Glutamatergic neuron (in vitro differentiated cells): ENCODE measurements at places on chromosomes 6 and 20. TPM values are rescaled to one million over a fixed set of nuclear protein-coding genes. Genes with fewer than 3 reads are reported as not detected.

GRCh38 chr6:8627085-8627861, 191.9 kb upstream of the SLC35B3 start:
- DNase-seq, result no peak

- no peak for DNase-seq
Observed at GRCh38 chr6:34213772-34214171, 22.9 kb upstream of the HMGA1 start.

DNA sequence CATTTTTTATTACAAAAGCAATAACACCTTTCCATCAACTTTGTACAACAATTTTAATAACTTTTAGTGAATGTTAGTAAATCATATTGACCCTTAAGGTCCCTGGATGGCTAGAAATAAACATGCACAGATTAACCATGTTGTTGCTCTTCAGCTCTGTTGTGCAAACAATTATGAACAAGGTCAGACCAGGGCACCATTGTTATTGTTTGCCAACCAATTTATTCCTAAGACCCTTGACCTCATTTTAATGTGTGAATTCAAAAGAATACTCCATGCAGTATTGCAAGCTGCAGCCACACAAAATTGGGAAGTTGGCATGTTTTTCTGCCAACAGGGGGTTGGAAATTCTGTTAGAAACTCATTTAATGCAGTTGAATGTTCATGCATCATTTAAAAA, 426.6 kb upstream of the MAP3K7 start:
- no peak for DNase-seq

- DNase-seq, result no peak
Observed at GRCh38 chr6:162871966-162872365, 144.2 kb downstream of the PACRG start.

DNA sequence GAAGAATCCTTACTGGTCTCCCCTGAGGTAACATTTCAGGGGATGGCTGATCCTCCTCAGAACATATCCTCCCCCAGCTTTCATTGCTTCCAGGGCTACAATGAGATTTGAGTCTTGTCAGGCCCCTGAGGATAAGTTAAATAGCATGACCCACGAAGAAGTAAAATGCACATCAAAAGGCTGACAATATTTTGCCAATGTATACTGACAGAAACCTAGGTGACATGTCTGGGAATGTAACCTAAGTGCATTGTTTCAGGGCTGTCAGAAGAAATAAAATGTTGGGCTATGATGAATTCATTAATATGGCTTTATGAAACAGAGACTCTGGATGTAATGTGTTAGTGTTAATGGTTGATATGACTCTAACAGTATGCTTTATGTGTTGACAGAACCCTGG, 471.5 kb downstream of the HDGFL1 start:
- no peak for DNase-seq

DNA sequence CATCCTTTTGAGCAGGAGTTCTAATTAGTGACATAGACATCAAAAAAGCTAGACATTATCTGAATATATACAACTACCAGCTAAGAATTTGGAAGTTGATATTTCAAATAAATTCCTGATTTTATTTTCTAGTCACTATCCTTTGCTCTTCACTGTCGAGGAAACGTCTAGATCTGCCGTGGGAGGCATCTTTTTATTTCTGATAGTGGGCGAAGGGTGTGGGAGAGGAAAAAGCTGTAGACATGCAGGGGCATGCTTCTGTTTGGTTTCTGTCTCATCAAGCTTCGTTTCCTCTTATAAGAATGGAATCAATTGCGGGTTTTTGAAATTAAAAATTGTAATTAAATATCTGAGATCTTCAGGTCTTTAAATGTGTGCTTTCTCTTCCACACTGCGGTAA, 16.2 kb upstream of the C6orf118 start:
- DNase-seq, result no peak

DNA sequence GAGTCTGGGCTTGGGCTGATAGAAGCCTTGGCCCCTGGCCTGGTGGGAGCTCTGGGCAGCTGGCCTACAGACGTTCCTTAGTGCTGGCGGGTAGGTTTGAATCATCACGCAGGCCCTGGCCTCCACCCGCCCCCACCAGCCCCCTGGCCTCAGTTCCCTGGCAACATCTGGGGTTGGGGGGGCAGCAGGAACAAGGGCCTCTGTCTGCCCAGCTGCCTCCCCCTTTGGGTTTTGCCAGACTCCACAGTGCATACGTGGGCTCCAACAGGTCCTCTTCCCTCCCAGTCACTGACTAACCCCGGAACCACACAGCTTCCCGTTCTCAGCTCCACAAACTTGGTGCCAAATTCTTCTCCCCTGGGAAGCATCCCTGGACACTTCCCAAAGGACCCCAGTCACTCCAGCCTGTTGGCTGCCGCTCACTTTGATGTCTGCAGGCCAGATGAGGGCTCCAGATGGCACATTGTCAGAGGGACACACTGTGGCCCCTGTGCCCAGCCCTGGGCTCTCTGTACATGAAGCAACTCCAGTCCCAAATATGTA, 957 bp upstream of the VEGFA start:
- DNase-seq, result no peak

FAM162B gene
- total RNA-seq, result not detected
